ENCODE measurements at places on chromosomes 6 and 20.
A peak's percentile ranks its signal among the peaks of the same experiment; 100 is the strongest.

DNA sequence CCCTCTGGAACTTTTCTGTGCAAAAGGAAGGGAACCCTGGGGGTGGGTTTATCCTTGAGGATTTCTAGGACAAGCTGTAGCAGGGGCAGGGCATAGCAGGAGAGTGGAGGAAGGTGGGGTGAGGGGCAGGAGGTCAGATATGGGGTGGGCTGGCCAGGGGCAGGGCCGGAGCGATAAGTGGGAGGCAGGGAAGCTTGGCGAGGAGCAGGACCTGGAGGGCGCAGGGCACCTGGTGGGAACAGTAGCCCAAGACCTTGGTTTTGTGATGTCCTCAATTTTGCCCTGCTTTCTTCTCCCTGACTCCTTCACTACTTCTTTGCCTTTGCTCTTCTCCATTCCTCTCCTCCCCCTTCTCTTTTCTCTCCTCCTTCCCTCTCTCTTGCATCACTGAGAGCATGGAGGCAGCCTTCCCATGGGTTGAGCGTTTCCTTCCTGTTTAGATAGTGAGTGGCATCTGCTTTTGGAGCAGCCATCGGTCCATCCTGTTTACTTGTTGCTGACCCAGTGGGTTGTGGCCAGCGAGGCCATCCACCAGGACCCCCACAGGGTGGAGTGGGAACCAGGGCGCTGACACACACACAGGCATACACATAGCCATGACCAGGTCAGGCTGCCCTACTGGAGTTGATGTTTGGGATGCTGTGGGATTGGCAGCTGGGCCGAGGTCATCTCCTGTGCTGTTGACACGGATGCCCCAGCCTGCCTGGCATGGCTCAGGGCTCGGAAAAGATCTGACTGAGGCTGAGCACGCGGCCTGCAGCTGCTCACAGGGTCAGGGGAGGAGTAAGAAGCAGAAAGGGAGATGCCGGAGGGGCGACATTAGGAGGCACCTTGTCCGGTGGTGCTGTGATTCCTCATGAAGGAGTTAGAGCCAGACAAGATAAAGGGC lies 121.0 kb upstream of the RNF24 start:
- no peak for DNase-seq

GRCh38 chr6:113674075-113674474 lies 183.1 kb upstream of the MARCKS start:
- no peak for DNase-seq

GRCh38 chr20:32702706-32703425 lies 29.1 kb upstream of the C20orf203 start:
- DNase-seq, result no peak

DNA sequence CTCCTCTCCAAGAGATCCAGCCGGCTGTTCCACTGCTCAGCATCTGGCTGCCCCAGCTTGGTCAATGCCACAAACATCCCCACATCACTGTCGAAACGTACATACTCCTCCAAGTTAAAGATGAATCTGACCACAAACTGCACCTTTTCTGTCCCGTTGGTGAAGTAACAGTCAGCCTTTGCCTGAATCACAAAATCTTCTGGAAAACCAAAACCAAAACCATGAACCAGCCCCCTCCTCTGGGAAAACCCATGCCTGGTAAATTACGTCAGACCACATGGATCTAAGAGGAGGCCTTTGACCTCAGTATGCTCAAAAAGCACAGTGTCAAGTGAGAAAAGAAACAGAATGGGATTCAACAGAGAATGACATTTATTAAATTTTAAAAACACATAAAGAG lies 1.7 kb downstream of the HLA-DOB start:
- DNase-seq, result no peak

DNA sequence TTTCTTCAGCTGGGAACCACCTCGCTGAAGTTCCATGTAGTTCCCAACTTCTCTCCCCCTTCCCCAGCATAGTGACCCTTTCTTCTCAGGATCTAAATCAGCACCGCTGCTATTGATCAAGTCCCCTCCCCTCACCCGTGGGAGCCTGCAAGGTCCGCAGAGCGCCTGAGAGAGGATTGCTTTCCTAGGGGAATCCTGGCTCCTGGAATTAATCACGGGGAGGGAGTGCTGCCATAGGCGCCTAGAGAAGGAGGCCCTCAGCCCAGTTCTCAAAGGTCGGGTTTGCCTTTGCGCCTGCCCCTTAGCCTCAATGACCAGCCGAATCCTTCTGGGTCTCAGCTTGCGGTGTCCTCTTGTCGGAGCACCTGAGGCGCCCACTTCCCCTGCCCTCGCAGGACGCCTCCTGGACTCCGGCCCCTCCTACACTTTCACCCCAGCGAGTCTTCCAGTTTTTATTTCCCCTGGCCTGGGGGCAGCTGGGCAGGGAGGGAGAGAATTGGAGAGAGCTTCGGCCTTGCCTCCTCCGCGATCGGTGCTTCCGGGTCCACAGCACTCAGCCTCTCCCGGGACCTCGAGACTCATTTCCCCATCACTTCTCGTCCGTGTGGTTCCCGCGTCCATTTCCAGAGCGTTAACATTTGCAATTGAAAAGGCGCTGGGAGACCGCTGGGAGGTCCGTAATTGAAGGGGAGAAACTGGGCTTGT lies 3.1 kb upstream of the NKX2-2 start:
- no peak for DNase-seq

GRCh38 chr6:159858259-159858658 lies 32.5 kb upstream of the MAS1 start:
- DNase-seq, result no peak

DNA sequence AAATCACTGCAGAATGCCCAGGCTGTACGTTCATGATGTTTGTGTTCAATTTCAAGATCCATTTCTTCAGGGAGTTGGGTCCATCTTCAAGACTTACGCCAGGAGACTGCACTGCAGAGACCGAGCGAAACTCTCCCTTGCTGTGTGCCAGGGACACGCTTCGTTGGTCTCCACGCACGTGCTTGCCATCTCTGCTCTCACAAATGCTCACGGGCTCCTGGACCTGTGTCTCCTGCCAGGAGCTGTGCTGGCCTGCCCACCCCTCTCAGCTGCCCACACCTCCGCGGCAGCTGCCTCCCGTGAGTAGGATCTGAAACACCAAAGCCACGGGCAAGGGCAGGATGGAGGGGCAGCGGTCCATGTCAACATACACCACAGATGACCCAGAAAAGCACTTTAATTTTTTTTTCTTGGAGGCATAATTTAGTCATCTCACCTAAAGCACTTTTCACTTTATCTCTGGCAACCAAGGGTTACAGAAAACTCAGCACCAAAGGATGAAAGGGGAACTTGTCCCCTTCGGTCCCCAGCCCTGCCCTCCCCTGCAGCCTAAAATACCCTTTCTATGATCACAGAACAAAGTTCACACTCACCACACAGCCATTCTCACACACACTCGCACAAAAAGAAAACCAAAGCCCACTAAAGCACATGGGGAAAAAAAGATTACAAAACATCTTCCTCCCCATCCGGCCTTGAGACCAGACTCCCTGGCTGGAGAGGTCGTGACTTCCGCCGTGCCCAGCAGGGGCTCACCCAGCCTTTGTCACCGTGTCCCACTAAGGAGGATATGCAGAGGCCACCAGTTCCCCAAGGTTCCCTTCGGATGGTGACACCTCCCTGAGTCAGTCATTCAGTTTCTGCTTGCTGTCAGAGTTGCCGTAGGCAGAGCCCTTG lies 137.9 kb downstream of the AGPAT4 start:
- DNase-seq, result no peak

DNA sequence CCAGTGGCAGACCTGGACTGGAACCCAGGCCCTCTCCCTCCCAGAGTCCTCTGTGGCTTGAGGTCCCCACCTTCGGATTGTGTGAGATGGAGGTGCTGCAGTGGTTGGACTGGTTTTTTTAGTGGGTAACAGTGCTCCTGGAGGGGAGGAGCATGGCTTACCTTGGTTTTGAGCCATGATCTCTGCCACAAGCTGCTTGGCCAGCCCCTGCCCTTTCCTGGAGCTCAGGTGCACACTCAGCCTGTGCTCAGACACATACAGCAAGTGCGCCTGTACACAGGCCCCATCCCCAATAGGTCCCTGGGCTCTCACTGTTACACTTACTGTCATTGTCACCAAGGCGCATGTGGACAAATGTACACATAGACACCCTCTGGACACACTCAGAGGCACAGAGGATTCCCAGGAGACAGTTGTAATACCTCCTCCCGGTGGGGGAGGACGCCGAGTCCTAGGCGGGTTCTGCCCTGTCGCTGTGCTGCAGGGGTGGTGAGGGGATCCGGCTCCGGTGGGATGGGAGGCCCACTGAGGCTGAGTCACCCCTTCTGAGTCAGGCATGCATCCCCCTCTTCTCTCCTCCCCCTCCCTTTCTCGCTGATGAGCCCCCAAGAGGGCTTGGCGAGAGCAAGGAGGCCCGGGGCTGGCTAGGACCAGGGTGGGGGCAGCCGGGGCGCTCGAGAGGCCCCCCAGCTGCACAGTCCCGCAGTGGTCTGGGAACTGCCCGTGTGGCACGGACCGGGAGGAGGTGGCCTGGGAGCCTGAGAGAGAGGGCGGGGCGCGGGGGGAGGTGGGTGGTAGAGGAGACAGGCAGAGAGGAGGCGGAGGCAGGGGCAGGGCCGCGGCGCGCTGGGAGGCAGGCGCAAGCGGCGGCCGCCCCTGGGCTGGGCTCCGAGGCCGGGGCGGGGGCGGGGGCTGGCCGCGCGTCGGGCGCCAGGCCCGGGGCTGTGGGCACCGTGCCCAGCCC lies 522 bp upstream of the EPB41L1 start:
- peak; percentile 63 for DNase-seq
